ENCODE measurements at places on chromosomes 4 and X.

- DNase-seq, result no peak
These were observed 1076.8 kb downstream of the PDHA2 start for GRCh38 chr4:96916711-96917110.

GRCh38 chr4:110637408-110638088 is 14.7 kb upstream of the PITX2 start:
- peak; percentile 43 for DNase-seq

DNA sequence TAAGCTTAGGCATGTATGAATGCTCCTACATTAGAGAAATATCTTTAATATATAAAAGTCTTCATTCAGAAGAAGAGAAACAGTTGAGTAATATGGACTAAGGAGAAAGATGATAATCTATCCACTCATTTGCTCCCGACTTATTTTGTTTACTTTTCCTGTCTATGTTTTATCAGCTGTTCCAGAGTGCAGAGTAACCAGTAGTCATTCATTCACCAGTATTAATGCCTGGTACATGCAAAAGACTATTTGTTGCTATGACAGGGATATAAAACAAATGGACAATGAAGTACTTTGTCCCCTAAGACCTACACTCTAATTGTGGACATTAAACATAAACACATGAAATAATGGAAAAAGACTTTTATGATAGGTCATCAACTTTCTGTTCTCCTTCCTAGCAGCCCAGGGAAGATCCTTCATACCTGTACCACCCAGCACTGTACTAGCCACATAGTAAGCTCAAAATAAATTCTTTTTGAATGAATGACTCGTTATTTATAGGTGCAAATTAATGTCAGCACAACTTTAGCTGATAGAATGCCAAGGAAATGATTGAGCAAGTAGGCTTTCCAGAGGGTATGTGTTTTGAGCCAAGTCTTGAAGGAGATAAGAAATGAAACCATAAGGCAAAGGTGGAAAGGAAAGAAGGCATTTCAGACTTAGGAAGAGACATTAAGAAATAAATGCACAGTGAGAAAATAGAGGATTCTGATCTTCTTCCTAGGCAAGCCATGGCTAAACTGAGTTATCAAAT is 45.0 kb upstream of the IL13RA1 start:
- no peak for DNase-seq

DNA sequence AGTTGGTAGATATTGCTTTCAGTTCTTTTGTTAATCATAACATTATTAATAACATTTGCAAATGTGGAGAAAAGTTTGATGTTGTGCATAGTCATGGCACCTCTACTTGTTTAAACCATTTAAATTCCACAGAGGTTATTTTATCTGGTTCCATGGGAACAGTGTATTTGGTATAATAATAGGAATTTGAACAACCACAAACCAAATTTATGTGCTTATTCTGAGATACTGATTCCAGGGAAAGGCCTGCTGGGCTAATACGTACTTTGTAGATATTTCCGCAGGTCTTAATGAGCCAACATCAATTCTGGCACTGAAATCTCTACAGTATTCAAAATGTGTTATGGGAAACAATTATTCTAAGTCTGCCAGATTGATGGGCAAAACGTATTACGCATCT is 319.0 kb downstream of the DKK2 start:
- no peak for DNase-seq

DNA sequence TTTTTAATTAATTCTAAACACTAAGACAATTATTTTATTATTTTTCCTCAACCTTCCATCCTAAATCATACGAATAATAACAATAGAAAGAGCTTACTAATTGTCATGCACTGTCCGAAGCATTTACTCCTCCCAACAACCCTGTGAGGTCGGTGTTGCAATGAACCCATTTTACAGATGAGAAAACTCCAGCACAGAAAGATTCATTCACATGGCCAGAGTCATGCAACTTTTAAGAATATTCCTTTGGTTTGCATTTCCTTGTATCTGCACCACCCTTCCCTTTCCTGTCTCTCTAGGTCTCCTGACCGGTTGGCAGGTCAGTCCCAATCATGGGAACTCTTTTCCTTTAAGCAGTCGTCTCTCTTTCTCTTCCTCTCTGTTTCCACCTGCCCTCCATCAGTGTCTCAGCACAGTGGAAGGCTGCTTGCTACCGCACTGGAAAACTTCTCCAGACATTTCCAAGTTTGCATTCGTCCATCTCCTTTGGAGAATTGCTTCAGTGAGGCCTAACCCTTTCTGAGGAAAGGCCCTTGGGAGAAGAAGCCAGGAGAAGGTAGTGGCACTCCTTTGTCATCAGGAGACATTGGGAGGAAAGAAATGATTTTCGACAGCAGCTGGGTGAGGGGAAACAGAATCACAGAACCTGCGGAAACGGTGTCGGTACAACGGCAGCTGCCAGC is 1.9 kb upstream of the TMSB4X start:
- DNase-seq, result no peak

- peak; percentile 80 for DNase-seq
These were observed 929 bp downstream of the ZBTB33 start for GRCh38 chrX:120251471-120252011.

- no peak for DNase-seq
These were observed 54.5 kb downstream of the LDB2 start for GRCh38 chr4:16843831-16844508.

DNA sequence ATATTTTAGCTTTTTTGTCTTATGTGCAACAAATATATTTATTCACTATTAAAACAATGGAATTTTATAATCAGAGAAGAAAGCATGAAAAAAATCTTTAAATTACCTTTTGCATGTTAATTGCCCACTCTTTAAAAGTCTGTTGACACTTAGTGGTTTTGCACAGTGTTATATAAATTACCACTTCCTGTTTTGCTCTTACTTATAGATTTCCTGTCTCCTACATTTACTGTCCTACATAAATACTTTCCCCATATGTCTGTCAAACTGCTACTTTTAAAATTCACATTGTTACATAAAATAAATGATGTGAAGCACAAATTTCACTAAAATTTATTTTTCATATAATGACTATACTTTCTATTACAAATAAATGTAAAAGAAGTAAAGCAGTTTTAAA is 161.1 kb upstream of the NDST4 start:
- DNase-seq, result no peak

- DNase-seq, result no peak
These were observed 31.0 kb downstream of the RAB40A start for GRCh38 chrX:103488332-103488731.

GRCh38 chrX:46366381-46367207 is 178.6 kb downstream of the ZNF674 start:
- no peak for DNase-seq

GRCh38 chr4:127291316-127291715 is 341.4 kb upstream of the INTU start:
- no peak for DNase-seq

- no peak for DNase-seq
These were observed 932 bp upstream of the LEF1 start for GRCh38 chr4:108169664-108170063.

Measured in spleen (tissue), 13 donors.